NCI-H1436 (cell line): ENCODE measurements at places on chromosomes 6 and 20.

DNA sequence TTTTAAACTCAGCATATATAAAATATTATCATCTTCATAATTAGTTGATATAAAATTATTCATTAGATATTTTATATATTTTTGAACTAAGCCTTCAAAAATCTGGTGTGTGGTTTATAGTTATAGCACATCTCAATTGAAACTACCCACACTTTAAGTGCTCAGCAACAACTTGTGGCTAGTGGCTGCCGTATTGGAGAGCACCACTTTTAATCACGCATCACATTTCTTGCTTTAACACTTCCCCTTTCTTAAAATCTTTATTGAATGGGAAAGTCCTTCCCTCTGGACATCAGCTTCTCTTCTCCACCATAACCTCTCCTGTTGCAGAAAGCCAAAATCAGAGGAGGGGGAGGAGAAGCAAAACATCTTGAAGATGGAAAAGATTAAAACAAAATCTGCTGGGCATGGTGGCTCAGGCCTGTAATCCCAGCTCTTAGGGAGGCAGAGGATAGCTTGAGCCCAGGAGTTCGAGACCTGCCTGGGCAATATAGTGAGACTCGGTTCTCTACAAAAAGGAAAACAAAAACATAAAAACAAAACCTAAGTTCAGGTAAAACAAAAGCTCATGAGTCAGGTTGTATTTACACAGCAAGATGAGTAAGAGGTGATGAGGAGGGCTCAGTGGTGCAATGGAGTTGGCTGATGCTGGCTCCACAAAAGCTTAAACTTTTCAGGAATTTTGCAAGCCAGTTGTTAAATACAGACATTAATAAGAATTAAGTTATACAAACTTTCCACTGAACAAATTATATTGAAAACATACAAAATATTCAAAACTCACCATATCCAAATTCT lies 237.0 kb upstream of the SUPT3H start:
- DNase-seq, result no peak

GRCh38 chr20:48538856-48539255 lies 288.9 kb downstream of the PREX1 start:
- no peak for DNase-seq

GRCh38 chr20:18856873-18857272 lies 43.3 kb downstream of the SCP2D1 start:
- no peak for DNase-seq

DNA sequence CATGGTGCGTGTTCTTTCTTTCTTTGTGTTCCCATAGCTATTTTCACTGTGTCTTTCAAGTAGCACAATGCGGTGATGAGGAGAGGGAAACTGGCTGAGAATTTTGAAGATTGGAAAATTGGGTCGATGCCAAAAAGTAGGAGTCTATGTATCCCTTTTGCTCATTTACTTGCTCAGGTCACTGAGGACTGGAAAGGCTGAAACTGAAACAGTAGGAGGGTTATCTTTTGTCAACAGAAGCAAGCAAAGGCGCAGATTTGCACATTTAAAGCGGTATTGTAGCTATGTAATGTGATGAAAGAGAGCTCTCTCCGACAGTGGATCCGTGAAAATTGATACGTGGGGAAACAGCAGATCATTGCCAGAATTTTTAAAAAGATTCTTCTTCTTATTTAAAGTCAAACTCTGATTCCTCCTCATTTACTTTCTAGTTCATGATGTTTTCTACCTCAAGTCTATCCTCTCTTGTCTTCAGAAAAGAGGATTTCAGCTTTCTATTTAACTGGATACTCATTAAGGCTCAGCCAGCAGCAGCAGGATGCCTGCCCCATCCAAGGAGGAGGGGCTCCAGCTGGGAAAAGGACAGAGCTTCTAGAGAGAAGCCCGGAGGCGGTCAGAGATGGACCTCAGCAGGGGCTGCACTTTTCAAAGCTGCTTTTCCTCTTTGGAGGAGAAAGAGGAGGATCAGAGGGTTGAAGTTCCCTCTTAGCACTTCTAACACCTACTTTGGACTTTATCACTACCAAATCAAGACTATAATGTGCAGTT lies 15.9 kb upstream of the FYN start:
- DNase-seq, result no peak

DNA sequence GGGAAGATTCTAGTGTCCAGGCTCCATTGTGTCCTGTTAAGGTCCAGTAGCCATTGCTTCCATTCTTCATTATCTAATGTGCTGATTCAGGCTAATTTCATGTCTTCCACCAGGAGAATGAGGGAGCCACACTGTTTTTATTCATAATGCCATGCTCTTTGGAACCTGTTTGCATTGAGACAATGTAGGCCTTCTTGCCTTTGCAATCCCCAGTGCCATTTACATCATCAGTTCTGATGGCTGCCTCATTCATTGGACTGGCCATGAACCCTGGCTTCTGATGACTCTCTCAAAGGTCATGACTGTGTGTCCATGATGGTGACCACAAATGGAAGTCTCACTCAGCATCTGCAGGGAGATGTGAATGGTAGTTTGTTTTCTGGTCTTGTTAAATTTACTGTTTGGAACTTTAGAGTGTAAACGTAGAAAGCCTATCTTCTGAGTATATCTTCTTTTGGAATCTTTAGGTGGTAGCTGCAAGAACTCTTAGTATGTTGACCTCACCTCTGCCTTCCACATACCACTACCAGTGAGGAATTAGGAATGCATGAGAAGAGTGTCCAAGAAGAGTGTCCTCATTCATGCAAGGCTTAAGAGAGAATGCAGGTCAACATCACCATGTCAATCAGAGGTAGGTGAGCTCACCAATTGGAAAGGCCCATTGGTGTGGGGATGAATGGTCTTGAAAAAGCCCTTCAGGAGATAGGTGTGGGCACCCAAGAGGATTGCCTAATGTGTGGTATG lies 42.9 kb upstream of the ZFP64 start:
- no peak for DNase-seq

GRCh38 chr20:51994751-51995417 lies 192.6 kb upstream of the SALL4 start:
- DNase-seq, result no peak

- DNase-seq, result no peak
Measured at GRCh38 chr6:151078655-151079054, 161.1 kb upstream of the AKAP12 start.

- DNase-seq, result no peak
Measured at GRCh38 chr6:106823732-106824351, 150.7 kb downstream of the CD24 start.

GRCh38 chr20:50325651-50326050 lies 135.0 kb downstream of the CEBPB start:
- DNase-seq, result no peak

- no peak for DNase-seq
Measured at GRCh38 chr6:131381052-131381708, 191.8 kb upstream of the ARG1 start.
